ENCODE measurements at places on chromosomes 2 and 18.

GRCh38 chr2:20366672-20367116 lies 16.1 kb upstream of the PUM2 start:
- DNase-seq: no peak

DNA sequence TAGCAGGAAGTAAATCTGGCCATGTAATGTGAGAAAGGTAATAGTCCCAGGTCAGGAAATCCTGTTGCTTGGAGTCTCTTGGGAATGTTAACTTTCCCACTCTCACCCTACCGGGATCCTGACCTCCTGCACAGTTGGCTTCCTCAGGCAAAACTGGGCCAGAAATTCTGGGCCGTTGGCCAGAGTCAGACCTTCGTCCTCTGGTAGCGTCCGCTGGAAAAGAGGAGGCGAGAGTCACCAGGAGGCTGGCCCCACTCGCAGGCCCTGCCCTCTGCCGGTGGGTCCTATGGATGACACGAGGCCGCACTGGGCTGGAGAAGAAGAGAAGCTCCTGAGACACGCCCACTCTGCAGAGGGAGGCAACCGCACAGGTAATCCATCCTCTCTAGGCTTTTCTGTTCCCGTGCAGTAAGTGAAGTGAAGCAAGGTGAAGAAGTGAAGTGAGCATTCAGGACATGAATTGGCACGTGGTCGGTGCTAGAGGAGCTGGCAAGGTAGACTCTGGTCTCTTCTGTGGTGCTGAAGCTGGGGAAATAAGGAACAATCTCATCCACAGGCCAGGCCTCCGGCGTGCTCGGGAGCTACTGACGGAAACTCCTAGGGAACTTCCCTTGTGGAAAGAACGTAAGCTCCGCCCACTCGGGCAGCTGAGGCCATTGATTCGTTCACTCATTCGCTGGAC lies 182.7 kb upstream of the GLI2 start:
- DNase-seq: peak; percentile 40

- no peak for DNase-seq
These were observed 118.5 kb upstream of the RIOK3 start for GRCh38 chr18:23334569-23334968.

DNA sequence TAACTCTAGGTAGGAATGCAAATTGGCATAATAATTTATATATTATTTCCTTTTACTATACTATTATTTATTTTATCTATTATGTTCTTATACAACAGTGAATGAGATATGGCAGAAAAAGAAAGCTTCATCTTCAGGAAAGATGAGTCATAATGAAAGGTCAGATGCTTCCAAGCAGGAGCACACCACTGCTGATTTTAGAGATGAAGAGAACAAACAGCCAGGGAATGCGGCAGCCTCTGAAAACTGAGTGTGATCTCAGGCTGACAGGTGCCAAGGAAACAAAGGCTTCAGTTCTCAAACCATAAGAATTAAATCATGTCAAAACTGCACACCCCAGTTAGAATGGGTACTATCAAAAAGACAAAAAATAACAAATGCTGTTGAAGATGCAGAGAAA lies 149.0 kb downstream of the CCDC178 start:
- DNase-seq: no peak

DNA sequence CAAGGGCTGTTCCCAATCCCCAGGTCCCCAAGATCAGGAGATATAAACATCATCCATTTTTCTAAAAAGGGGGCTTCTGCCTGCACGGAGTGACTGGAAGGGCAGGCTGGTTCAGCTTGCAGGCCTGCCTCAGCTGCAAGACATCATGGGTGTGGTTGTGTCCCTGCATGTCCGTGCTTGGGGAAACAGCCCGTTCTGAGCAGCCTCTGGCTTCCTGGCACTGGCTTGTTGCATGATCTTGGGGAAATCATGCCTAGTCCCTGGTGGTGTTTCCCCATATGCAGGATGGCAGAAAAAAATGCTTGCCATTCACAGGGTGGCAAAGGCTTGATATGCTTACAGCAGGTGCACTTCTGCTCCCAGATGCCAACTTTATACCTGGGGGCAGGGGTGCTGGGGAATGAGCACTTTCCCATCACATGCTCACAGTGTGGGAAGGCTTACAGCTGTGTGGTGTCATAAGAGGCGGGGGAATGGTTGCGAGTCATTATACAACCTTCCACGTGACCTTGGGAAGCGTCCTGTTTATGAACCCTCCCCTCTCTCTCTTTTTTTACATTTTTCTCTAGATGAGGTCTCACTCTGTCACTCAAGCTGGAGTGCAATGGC lies 7.2 kb downstream of the PCARE start:
- no peak for DNase-seq
